Caco-2 (cell line): ENCODE measurements at places on chromosomes 13 and 19. TPM values are rescaled to one million over a fixed set of nuclear protein-coding genes. Genes with fewer than 3 reads are reported as not detected.

GRCh38 chr19:35773020-35773806 is 2.2 kb upstream of the ARHGAP33 start:
- no peak overlapping the region for H3K27ac ChIP-seq
- no peaks in the 10 kb centered on the region for H3K27me3 ChIP-seq
- no peaks in the 10 kb centered on the region for H3K36me3 ChIP-seq
- no peak for DNase-seq

DNA sequence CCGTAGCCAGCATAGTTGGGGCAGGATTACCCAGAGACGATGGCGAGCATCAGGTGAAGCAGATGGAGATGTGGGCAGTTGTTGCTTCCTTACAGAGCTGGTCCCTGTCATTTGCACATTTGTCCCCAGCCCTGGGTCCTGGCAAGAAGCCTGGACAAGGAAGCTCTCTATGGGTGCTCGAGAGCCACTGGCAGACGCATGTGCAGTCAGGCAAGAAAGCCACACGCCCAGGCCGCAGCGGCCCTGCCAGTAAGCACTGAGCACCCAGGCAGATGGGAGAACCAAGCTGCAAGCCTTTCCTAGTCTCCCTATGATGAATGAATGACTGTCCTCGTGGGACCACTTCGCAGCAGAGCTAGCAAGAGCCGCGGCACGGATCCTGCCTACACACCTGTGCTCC is 182.8 kb downstream of the FOXO1 start:
- H3K4me3 ChIP-seq = no peak overlapping the region
- no peaks in the 10 kb centered on the region for H3K27me3 ChIP-seq
- H3K4me1 ChIP-seq = no peaks in the 10 kb centered on the region

GRCh38 chr13:78662467-78662866 is 3.5 kb upstream of the OBI1 start:
- no peak overlapping the region for H3K27ac ChIP-seq
- no peaks in the 10 kb centered on the region for H3K36me3 ChIP-seq
- H3K4me3 ChIP-seq = no peak overlapping the region
- DNase-seq = no peak
- no peaks in the 10 kb centered on the region for H3K27me3 ChIP-seq

DNA sequence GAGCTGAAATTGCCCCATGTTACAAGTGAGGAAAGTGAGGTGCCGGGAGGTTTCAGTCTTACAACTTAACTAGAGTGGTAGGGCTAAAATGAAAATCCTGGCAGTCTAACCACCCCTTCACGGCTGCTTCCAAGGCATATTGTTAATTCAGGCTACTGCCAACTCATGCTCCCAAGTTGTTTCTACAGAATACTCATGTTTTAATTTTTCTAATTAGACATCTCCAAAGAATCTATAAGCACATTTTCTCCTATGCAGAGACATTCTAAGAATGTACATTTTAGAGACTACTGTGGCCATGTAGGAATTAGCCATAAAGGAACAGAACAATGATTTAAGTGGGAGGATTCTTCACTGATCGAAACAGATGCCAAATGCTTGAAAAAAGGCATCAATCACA is 7.0 kb upstream of the TSC22D1 start:
- peaks cover 6% of the 10 kb centered on the region; the same call in 1 of the 2 replicates for H3K4me1 ChIP-seq
- no peak overlapping the region for H3K27ac ChIP-seq
- H3K27me3 ChIP-seq = no peaks in the 10 kb centered on the region
- H3K36me3 ChIP-seq = no peaks in the 10 kb centered on the region
- no peak overlapping the region for H3K4me3 ChIP-seq
- DNase-seq = no peak

GRCh38 chr19:14410091-14411051 is 8.8 kb downstream of the DDX39A start:
- DNase-seq = no peak
- no peak overlapping the region for H3K4me3 ChIP-seq
- no peaks in the 10 kb centered on the region for H3K4me1 ChIP-seq
- no peak overlapping the region for H3K27ac ChIP-seq

- no peak for DNase-seq
- no peak overlapping the region for H3K4me3 ChIP-seq
- peaks cover 3% of the 10 kb centered on the region for H3K36me3 ChIP-seq
- no peaks in the 10 kb centered on the region for H3K27me3 ChIP-seq
These were observed 15.9 kb downstream of the ZNF573 start for GRCh38 chr19:37763488-37763887.

- no peaks in the 10 kb centered on the region for H3K4me1 ChIP-seq
- no peak overlapping the region for H3K4me3 ChIP-seq
- no peak overlapping the region for H3K27ac ChIP-seq
- no peaks in the 10 kb centered on the region for H3K27me3 ChIP-seq
- H3K36me3 ChIP-seq = no peaks in the 10 kb centered on the region
- DNase-seq = no peak
These were observed 30.7 kb upstream of the ZNF429 start for GRCh38 chr19:21474671-21475181.

- DNase-seq = peak; percentile 76
- H3K27me3 ChIP-seq = no peaks in the 10 kb centered on the region
- H3K4me3 ChIP-seq = no peak overlapping the region
These were observed 376.1 kb downstream of the LMO7 start for GRCh38 chr13:76012091-76012721.

DNA sequence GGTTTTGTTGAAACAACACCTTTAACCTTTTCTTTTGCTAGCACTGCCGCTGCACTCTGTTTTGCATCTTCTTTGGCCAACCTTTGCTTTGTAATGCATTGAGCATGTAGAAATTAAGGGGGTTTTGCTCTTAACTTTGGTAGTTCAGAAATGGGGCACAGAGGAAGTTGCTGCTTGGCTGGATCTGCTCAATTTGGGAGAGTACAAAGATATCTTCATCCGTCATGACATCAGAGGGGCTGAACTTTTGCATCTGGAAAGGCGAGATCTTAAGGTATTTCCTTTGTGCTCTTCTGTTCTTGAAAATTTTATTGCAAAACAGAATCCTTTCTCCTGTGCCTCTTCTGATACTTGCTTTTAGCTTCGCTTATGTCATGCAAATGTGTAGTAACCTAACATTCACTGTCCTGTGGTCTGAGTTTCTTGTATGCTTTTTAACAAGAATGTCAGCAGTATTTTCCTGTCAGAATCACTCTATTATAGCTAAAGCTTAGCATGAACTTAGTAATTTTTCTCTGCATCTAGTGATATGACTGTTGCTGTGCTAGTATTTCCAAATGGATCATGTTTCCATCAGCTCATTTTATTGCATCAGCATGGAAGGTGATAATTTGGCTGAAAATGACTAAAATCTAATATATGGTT is 50.7 kb upstream of the AKAP11 start:
- H3K27me3 ChIP-seq = no peaks in the 10 kb centered on the region
- H3K27ac ChIP-seq = no peak overlapping the region
- H3K4me1 ChIP-seq = no peaks in the 10 kb centered on the region
- no peak for DNase-seq
- no peak overlapping the region for H3K4me3 ChIP-seq
- no peaks in the 10 kb centered on the region for H3K36me3 ChIP-seq

- DNase-seq = no peak
- peaks cover 17% of the 10 kb centered on the region for H3K4me1 ChIP-seq
- H3K4me3 ChIP-seq = no peak overlapping the region
- H3K27me3 ChIP-seq = no peaks in the 10 kb centered on the region
- no peaks in the 10 kb centered on the region for H3K36me3 ChIP-seq
These were observed 4.3 kb downstream of the SLC25A30 start for GRCh38 chr13:45413826-45414307.

DNA sequence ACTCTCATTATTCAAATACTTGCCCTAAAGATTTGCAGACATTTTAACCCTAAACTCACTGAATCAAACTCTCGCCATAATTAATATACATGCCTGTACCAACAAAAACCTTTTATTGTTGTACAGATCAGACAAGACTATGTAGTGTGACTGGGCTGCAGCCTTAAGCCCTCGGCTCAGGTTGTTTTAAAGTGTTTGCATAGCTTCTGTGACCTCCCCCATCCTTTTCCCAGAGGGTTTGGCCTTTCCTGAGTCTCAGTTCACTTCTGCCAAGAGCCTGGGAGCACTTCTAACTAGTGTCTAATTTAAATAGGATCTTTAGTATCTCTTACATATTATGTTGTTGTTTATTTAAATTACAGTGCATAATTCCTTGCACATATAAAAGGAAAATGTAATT is 158.2 kb downstream of the HS6ST3 start:
- no peaks in the 10 kb centered on the region for H3K27me3 ChIP-seq
- no peak overlapping the region for H3K4me3 ChIP-seq
- DNase-seq = no peak
- no peak overlapping the region for H3K27ac ChIP-seq
- H3K36me3 ChIP-seq = no peaks in the 10 kb centered on the region

- no peak overlapping the region for H3K4me3 ChIP-seq
- H3K4me1 ChIP-seq = peaks cover 43% of the 10 kb centered on the region
- DNase-seq = no peak
- H3K27me3 ChIP-seq = no peaks in the 10 kb centered on the region
These were observed 57.8 kb downstream of the MBNL2 start for GRCh38 chr13:97279913-97280312.

GRCh38 chr13:46617229-46617721 is 64.3 kb downstream of the LRCH1 start:
- no peak overlapping the region for H3K4me3 ChIP-seq
- peaks cover 84% of the 10 kb centered on the region for H3K4me1 ChIP-seq
- no peak for DNase-seq
- H3K27me3 ChIP-seq = no peaks in the 10 kb centered on the region
- H3K27ac ChIP-seq = peak overlapping the region; percentile 11

GRCh38 chr19:18223860-18224524 is 2.2 kb downstream of the PDE4C start:
- 0 out of 2 replicates have a peak, but pooled peaks cover 5% of the 10 kb centered on the region for H3K4me1 ChIP-seq
- DNase-seq = peak; percentile 88
- no peaks in the 10 kb centered on the region for H3K27me3 ChIP-seq
- no peaks in the 10 kb centered on the region for H3K36me3 ChIP-seq

DNA sequence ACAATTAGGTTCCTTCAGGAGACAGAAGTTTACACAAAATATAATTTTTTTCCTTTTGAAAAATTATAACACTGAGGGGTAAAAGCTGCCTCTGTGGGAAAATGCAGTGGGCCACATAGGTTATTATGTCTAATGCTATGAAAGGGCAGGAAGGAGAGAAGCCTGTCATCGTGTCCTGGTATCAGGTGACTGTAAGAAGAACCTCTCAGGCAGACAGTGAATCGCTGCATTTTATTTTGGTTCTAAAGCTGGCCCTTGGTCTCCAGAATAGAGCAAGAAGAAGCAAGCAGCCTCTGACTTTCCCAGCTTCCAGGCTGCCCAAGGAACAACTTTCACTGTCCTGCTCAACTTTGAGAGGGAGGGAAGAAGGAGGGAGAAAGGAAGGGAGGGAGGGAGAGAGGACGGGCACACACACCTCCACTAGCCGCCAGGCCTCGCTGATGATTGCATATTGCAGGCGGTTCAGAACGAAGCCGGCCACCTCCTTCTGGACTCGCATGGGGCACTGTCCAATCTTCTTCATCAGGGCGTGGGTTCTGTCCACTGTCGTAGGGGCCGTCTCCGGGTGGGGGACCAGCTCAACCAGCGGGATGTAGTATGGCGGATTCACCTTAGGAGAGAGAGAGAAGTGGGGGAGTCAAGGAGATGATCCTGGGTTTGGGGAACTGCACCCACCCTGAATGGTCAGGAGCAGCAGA is 93.8 kb downstream of the CRYL1 start:
- H3K4me1 ChIP-seq = no peaks in the 10 kb centered on the region
- no peaks in the 10 kb centered on the region for H3K27me3 ChIP-seq
- no peak overlapping the region for H3K4me3 ChIP-seq

DNA sequence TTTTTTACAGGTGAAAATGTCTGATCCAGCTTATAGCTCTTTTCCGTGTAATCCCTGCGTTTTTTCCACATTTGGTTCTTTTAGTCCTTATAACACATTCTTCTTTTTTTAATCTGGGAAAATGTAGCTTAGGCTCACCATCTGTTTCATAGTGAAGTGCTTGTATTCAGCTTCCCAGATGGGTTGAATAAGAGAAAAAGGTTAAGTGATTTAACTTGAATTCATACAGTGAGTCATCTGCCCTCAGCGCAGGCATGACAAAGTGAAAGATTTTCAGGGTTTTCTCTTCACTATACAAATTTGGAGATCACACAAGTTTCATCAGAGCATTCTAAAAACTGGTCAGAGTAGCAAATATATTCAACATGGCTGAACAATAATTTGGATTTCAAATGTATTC is 224.8 kb downstream of the SPRY2 start:
- DNase-seq = no peak
- no peaks in the 10 kb centered on the region for H3K36me3 ChIP-seq
- H3K27me3 ChIP-seq = no peaks in the 10 kb centered on the region
- H3K4me1 ChIP-seq = no peaks in the 10 kb centered on the region
- H3K4me3 ChIP-seq = no peak overlapping the region
- H3K27ac ChIP-seq = no peak overlapping the region

DNA sequence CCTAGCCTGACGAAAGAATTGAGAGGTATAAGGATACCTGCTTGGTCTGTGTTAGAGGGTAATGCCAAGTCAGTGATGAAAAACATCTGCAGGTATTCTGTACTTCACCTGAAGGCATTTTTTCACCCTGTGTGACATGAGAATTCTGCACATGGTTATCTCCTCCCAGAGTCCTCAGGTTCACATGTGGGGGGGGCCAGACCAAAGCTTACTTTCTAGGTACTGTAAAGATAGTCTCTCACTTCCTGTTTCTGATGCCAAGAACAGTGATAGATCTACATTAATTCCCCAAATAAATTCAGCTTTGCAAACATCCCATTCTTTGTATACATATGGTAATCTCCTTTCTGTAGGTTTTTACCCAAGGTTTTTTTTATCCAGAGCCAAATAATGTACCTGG is 53.4 kb downstream of the GPC6 start:
- no peaks in the 10 kb centered on the region for H3K36me3 ChIP-seq
- no peak overlapping the region for H3K27ac ChIP-seq
- H3K4me3 ChIP-seq = no peak overlapping the region
- H3K4me1 ChIP-seq = no peaks in the 10 kb centered on the region
- no peaks in the 10 kb centered on the region for H3K27me3 ChIP-seq

ADPRHL1 gene
- total RNA-seq = 4.9 and 5.8 TPM in 2 replicates

C19orf25 gene
- total RNA-seq = 41.9 and 45.4 TPM in 2 replicates

TNNI3 gene
- total RNA-seq = 2.9 and 4.2 TPM in 2 replicates

ITGBL1 gene
- not detected in 2 replicates for total RNA-seq

TEX26 gene
- total RNA-seq = not detected in 2 replicates

RINL gene
- 1.5 and 1.9 TPM in 2 replicates for total RNA-seq

ZNF560 gene
- total RNA-seq = not detected in 2 replicates

ZNF681 gene
- 1.2 TPM in 2 replicates for total RNA-seq

USHBP1 gene
- total RNA-seq = not detected in 2 replicates
